ENCODE measurements at places on chromosomes 6 and 20.

GRCh38 chr20:13353261-13353945, 132.3 kb downstream of the ISM1 start:
- DNase-seq = no peak

DNA sequence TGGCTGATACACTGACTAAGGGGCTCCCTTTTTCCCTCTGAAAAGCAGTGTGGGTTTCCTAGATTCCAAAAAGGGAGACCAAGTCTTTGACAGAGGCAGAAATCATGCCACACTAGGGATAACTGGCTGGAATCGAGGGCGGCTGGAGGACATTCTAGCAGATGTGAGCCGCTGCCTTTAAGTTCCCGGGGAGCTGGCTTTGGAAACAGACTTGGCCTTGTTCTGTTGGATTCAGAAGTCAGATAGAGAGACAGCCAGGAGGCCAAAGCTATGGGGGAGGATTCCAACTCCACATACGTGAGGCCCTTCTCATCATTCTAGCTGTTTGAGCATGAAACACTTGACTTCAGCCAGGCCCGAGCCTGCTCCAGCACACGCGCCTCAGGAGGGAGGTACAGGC, 109.9 kb upstream of the FOXC1 start:
- no peak for DNase-seq

DNA sequence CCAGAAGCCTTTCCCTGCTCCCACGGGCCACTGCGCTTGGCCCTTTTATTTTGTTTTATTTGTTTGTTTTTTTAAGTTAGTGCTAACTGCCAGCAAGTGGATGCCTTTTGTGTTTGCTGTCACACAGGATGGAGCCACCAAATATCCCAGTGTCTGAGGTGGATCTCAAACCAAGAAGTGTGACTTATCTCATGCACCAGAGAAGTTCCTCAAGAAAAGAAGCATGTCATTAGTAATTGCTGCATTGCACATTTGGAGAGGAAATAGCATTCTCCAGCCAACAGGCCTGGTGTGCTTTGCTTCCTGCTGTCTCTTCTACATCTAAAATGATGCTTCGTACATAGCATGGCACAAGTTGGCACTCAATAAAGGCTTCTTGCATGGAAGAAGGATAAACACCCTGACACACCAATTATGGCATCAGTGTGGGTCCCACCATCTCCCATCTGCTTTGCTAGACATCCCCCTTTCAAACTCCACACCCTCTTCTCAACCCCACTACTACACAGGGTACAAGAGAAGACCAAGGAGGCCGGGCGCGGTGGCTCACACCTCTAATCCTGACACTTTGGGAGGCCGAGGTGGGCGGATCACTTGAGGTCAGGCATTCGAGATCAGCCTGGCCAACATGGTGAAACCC, 1.9 kb upstream of the ATP9A start:
- DNase-seq = no peak

DNA sequence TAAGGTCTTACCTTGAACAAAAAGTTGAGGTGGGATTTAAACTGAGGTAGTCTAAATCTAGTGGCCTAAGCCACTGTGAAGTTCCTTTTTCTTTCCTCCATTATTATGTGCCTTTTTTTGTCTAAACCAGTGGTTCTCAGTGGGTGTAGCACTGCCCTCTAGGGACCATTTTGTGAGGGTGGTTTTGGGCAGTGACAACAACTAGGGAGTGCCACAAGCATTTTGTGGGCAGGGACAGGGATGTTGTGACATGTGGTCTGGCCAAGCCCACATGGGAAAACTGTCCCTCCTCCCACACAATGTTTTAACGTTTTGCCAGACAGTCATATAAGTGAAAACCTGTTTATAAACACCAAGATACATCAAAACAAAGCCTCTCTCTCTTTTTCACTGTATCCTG, 899.4 kb upstream of the FLRT3 start:
- DNase-seq = peak; percentile 12

DNA sequence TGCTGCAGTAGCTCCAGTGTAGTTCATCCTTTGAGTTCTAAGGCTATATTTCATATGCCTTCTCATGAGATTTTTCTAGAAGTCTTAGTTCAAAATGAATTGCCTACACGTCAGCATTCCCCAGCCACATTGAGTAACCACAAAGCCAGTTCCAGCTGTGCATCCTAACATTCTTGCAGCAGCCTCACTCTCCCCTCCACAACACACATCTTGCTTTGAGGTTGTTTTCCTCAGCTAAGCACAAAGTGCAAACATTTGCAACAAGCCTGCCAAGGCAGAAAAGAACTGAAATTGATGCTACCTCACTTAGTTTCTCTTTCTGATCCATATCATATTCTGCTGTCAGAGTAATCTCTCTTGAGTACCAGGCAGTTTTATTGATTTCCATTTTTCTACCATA, 160.7 kb upstream of the KCNQ5 start:
- no peak for DNase-seq

DNA sequence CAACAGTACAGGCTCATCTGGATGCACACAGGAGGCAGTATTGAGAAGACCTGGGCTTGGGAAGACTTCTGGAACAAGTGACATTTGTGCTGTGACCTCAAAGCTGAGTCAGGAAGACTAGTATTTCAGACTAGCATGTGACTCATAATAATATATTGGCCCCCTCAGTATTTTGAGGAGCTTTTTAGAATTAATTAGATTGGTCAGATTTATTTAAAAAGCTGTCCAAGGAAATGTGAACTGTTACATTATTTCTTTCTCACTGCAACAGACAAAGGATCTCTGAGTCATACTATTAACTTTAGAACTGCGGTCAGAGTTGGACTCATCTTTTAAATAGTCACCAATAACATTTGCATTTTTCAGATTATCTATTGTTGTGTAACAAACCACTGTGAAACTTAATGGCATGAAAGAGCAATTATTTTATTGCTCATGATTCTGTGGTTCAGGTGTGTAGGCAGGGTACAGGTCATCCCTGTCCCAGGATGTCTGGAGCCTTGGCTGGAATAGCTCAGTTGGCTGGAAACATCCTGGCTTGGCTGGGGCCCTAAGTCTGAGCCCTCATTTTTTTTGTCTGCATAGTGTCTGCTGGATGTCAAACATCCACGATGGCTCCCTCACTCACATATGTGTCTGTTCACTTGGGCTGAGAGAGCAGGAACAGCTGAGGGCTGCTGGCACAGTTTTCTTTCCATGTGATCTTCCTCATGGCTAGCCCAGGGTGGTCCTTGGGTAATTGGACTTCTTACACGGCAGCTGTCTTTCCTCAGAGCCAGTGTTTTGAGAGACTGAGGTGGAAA, 46.9 kb downstream of the MAP3K4 start:
- DNase-seq = no peak

DNA sequence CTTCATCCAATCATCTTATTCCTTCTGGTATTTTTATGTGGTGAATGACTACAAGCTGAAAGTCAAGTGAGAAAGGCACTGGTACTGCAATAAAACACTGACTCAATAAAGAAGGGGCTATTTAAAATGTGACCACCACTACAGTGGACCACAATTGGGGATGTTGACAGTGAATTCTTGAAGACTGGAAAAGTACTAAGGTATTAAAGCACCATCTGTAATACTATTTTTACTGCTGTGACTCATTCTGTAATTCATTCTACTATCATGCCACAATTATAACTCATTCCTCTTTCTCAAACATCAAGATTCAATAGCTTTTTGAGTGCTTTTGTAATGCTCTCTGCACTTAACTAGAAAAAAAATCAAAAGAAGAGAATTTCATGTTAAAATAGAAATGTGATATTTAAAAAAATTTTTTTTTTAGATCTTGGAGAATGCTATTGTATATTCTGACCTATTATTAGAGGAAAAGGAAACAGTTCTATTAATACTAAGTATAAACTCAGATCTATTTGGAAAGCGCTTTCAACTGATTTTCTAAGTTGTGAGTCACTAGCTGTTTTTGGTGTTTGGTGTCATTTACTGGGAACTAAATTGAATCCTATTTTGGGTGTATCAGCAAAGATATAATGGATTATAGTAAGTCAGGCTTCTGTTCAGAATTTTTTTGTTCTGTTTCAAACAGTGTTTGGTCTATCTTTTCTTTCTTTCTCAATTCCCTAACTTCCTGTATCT, 104.7 kb upstream of the TMEM170B start:
- no peak for DNase-seq

DNA sequence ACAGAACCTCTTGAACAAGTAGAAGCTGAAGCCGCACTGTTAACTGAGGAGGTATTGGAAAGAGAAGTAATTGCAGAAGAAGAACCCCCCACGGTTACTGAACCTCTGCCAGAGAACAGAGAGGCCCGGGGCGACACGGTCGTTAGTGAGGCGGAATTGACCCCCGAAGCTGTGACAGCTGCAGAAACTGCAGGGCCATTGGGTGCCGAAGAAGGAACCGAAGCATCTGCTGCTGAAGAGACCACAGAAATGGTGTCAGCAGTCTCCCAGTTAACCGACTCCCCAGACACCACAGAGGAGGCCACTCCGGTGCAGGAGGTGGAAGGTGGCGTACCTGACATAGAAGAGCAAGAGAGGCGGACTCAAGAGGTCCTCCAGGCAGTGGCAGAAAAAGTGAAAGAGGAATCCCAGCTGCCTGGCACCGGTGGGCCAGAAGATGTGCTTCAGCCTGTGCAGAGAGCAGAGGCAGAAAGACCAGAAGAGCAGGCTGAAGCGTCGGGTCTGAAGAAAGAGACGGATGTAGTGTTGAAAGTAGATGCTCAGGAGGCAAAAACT, 40.1 kb downstream of the ZBTB2 start:
- DNase-seq = no peak

- no peak for DNase-seq
These were observed 147.5 kb downstream of the FLRT3 start for GRCh38 chr20:14189794-14190402.

GRCh38 chr6:27911956-27912446, at the start of gene OR2B2:
Gene OR2B2 (minus strand): TSS chr6:27912396. CDS start chr6:27912319, 77 bp downstream.
- no peak for DNase-seq

GRCh38 chr20:56433880-56434255, 21.8 kb downstream of the CASS4 start:
- no peak for DNase-seq

DNA sequence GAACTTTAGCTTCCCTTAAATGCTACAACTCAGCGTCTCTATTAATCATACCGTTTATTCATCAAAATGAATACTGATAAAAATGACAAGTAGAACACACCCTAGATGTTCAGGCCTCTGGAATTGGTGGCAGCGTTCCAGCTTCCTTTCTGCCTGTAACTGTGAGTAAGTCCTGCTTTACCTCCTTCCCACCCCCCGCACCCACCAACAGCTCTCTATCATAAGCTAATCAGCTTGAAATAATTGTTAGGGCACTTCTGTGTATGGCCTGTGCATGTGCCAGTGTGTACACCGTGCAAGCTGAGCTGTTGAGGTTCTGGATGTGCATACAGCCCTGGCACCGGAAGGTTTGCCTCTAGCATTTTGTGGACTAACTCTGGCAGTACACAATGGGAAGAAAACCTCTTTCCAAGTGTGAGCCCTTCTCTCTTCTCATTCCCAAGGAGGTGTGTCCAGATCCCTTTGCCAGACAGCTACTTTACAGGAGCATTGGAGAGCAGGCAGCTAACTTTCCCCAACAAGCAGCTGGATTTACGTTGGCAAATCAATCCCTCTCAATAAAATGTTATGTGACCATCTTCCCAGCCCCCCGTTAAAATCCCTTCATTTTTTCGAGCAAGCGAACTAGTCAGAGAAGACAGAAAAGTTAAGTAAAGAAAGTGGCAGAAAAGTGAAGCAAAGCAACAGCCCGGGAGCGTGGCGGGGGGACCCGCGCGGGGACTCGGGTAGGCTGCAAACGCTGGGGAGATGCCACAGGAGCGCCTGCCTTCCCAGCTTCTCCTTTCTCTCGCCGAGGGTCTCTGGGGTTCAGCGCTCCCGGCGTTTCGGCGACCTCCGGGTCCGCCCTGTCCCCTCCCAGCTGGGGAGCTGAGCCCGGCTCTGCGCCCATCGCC, 803 bp upstream of the ADGRG6 start:
- DNase-seq = no peak

DNA sequence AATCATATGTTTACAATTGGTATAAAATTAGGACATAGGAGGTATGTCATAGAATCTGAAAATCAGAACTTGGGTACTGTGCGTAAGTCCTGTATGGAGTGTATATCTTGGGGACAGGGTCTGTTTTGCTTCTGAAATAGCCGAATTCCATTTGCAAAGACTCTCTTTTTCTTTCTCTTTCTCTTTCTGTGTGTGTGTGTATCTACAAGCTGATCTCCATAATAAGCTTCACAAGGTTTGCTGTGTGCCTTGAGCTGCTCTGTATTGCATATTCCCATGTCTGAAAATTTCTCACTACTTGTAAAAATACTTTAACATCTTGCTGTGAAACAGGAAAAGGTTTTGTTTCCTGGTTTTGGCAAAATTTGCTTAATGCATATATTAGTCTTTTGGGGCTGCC, 29.5 kb downstream of the STX11 start:
- no peak for DNase-seq

- DNase-seq = no peak
These were observed 468.0 kb downstream of the EPM2A start for GRCh38 chr6:145267076-145267867.

DNA sequence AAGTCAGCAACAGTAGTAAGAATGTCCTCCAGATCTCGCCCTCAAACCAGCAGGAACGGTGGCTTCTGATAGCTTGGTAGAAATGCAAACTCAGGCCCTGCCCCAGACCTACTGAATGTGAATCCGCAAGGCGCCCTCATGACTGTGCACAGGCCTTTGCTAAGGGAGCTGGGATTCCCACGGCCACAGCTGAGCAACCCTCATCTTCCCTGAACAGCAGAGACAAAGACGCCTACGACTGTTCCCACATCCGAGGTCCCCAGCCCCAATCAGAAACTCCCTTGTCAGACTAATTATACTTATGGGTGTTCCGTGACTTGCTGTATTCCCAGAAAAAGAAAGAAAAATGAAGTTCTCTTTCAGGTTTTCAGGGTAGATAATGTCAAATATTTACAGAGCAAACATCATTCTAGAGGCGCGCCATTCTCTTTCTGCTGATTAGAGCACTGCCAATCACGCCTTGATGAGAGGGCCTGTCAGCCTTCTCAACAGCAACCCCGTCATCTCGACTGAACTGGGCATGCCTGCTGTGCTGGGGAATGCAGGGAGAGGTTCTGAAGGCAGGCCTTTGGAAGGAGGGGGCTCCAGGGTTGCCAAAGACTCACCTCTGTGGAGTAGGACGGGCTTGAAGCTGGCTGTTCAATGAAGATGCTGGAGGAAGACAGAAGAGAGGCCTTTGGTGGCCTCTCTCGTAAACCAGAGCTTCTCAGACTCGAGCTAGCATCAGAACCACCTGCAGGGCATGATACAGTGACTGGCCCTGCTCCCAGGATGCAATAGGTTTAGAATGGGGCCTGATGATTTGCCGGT, 79.9 kb downstream of the ZNF217 start:
- no peak for DNase-seq

GRCh38 chr20:47762699-47763268, 22.5 kb downstream of the SULF2 start:
- no peak for DNase-seq

DNA sequence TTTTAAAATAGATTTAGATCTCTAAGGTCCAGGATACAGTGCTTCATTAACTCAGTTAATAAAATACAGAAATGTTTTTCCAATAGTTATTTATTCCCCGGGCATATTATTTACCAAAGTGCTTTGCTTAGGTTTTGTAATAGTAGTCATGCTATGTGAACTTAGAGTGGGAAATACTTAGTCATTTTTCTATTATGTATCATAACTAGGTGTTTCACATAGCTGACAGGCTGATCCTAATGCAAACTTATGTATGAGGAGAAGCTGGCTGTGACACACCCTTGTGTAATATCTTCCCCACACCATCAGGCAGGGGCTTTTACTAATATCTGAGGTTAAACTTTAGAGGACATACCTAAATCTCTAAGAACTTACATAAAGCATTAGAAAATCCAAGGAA, 277.7 kb upstream of the RIMS1 start:
- no peak for DNase-seq

- no peak for DNase-seq
These were observed 100.5 kb downstream of the LMBRD1 start for GRCh38 chr6:69696273-69696672.

- DNase-seq = no peak
These were observed 126.9 kb downstream of the BMP7 start for GRCh38 chr20:57139342-57140093.

Measured in GM12891 (cell line).